ENCODE measurements at places on chromosomes 5 and 9.

GRCh38 chr5:163953901-163954300 is 448.5 kb downstream of the MAT2B start:
- ATAC-seq = no peak

- ATAC-seq = no peak
Measured at GRCh38 chr9:126631254-126631653, 17.5 kb downstream of the LMX1B start.

DNA sequence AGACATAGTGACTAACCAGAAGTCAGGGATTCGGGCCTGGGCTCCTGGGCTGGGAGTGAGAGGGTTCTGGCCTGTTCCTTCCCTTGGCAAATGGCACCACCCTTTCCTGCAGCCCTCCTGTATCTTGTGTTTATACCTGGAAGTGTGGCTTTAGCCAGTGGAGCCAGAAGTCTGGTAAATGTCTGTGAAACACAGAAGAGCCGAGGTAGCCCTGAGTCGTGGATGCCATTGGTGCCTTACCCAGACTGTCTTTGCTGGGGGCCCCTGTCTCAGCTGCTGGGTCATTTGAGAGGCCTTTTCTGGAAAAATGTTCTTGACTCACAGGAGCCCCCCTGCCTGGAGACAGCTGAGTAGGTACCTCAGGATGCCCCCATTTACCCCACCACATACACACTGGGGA is 95.7 kb upstream of the BASP1 start:
- no peak for ATAC-seq

DNA sequence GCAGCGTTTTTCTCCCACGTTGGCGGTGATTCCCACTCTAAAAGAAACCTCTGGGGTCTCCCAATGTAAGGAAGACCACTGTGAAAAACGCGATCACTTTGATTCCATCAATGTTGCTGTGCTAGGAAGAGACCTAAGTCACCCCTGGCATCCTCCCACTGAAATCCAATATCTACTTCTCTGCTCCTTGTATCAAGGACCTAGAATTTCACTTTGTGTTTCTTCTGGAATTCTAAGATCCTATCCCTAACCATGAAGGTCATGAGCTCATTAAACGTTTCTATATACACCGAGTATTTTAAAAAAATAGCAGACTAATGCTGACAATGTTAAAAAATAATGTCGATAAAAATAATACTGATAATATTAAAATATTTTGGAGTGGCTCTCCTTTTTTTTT is 118.8 kb upstream of the MYO10 start:
- no peak for ATAC-seq

GRCh38 chr9:130194378-130194932 is 22.3 kb downstream of the NCS1 start:
- ATAC-seq = no peak

DNA sequence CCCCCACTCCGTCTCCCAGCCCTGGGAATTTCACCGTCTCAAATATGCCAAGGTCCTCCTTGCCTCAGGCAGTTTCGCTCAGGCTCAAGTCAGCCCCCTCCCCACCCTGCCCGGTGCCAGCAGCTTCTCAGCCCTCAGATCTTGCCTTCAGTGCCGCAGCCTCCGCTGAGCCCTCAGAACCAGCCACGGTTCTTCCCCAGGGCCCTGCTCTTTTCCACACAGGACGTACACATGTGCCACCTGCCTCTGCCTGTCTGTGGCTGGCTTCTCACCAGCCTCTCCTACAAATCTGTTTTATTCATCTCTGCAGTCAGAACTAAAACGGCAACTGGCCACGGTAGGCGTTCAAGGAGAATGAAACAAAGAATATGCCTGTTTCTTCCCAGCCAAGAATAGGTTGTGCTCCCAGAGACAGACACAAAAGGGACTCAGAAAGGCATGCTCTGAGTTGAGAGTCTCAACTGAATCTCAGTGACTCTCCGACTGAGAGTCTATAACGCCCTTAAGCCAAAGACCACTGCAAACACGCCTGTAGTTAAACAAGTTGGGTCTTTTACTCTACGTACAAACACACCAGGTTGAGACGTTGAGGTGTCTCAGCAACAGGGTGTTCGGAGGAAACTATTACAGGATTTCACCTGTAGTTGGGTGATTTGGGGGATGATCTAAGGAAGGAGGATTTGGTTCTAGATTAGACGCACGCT is 10.6 kb upstream of the GRIN1 start:
- ATAC-seq = no peak

DNA sequence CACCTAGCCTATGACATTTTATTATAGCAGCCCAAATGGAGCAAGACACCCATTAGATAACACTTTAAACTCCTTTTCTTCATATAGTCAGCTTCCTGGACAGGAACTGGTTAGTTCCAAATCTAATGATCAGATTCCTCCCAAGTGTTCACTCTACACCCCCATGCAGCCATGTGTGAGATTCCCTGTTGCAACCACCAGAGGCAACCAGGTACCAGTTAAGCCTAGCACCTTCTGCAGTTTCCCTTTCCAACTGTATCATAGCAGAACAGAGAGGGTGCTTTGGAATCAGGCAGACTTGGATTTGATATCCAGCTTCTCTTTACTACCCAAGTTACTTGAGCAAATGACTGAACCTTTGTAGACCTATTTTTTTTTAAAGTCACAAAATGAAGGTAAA is 296.6 kb upstream of the PCSK5 start:
- no peak for ATAC-seq

DNA sequence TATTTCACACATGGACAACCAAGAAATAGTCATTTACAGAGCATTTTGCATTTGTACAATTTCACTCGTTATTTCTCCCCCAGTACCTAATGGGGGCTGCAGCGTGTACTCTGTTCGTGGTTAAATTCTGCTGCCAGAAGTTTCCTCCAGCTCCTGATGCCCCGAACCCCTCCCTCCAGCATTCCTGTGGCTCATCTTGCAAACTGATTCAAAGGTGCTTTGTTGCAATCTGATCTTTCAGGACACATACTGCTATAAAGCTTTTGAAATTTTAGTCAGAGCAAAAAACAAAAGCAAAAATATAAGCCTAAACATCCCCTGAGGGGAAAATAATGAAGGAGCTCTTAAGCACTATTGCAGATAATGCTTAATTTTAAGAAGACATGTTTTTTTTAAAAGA is 27.7 kb downstream of the UBLCP1 start:
- no peak for ATAC-seq

- no peak for ATAC-seq
Measured at GRCh38 chr9:22682961-22683699, 236.5 kb downstream of the DMRTA1 start.

- no peak for ATAC-seq
Measured at GRCh38 chr5:82735160-82735789, 341.9 kb downstream of the TMEM167A start.

GRCh38 chr5:113100981-113101380 is 124.4 kb downstream of the DCP2 start:
- no peak for ATAC-seq

- ATAC-seq = peak; percentile 91
Measured at GRCh38 chr5:123511648-123512605, at the start of gene CSNK1G3. CSNK1G3 (plus strand) TSS chr5:123512177; CDS start chr5:123545664, 33,487 bp downstream.

DNA sequence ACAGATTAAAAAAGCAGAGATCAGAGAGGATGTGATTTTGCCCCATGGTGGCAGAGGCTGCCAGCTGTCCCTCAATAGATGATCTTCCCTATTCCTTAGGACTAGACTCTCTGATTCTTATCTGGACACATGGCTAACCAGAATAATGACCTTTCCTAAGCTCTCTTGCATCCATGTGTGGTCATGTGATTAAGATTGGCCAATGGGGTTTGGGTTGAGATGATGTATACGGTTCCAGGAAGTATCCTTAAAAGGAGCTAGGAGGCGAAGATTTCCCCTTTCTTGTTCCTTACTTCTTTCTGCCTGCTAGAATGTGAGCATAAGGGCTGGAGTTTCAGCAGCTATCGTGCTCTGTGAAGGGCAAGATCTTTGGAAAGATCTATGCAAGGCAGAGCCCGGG is 39.8 kb downstream of the FOXI1 start:
- ATAC-seq = no peak

DNA sequence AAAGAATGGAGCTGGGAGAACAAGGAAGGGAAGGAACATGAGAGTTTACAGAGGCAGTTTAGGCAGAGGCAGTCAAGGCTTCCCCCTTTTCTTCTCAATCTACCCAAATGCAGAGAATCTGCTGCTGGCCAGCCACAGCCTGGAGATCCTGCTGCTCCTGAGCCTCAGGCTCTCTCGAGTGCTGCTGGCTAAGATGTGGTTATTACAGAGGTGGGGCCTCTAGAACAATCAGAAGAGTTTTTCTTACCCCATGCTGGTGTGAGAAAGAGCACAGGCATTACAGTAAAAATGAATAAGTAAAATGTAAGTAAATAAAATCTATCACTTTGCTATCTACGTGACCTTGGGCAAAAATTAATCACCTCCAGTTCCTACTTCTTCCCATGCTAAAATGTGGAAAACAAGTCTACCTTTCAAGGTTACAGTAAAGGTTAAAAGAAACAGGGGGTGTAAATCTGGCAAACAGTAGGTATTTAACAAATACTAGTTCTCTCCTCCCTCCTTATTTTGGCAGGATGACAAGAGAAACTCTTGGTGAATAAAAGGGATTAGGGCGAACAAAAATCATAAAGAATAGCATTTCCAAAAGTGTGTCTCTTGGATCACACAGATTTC is 31.1 kb downstream of the FBXW11 start:
- no peak for ATAC-seq

DNA sequence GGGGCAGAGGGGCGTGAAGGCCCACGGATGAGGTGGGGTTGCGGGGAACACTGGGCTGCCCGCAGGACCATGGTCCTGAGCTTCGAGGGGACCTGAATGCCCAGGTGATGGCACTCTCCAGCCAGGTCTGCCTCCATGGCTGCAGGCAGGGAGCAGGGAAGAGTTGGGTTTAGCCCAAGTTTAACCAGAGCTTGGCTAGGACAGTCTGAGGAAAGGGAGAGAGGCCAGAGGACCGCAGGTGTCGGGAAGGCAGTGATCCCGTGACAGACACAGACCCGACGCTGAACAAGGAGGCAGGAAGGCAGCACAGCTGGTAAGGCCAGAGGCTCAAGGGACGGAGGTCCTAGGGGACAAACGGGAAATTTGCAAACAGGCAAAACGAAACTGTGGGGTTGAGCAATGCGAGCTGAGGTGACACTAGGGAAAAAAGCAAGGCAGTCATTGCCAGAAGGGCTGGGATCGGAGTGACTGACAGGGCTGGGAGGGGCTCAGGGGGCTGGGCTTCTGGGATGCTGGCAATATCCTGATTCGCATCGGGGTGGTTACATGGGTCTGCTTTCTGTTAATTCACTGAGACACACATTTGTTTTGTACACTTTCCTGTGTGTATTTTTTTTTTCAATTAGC is 25.0 kb downstream of the ARPC5L start:
- ATAC-seq = no peak

DNA sequence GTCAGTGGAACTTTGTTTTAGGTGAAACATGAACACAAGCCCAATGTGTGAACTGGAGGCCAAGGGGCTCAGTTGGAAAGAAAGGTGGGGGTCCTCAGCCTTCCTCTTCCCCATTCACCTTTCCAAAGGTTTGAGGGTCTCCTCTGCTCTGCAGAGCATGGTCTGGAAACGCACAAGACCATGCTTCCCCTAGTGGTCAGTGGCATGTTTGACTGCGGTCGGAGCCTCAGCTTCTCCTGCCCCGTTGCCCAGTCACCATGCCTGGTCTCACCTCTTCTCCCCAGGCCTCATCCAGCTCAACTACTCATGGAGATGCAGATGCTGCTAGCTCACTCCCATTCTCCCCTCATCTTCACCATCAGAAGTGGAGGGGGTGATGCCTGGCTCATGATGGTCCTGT is 340.3 kb downstream of the GADD45G start:
- no peak for ATAC-seq

GRCh38 chr5:105632043-105632442 is 2038.7 kb downstream of the EFNA5 start:
- no peak for ATAC-seq

DNA sequence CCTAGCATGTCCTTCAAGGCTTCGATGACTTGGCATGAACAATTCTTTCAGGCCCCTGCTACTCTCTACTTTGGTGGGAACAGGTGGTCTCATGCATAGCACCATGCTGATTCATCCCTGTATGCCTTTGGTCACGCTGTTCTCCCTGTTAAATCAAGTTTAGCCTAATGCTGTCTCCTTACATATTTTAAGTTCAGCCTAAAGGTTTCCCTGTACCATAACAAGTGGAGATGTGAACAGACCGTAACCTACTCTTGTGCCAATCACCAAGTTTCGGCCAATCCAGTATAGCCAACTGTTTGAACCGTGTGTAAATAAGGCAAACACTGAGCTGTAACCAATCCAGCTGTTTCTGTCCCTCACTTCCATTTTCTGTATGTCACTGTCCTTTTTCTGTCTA is 8.0 kb downstream of the GAS1 start:
- ATAC-seq = no peak

GRCh38 chr5:123598028-123598689 is 86.2 kb downstream of the CSNK1G3 start:
- peak; percentile 46 for ATAC-seq

DNA sequence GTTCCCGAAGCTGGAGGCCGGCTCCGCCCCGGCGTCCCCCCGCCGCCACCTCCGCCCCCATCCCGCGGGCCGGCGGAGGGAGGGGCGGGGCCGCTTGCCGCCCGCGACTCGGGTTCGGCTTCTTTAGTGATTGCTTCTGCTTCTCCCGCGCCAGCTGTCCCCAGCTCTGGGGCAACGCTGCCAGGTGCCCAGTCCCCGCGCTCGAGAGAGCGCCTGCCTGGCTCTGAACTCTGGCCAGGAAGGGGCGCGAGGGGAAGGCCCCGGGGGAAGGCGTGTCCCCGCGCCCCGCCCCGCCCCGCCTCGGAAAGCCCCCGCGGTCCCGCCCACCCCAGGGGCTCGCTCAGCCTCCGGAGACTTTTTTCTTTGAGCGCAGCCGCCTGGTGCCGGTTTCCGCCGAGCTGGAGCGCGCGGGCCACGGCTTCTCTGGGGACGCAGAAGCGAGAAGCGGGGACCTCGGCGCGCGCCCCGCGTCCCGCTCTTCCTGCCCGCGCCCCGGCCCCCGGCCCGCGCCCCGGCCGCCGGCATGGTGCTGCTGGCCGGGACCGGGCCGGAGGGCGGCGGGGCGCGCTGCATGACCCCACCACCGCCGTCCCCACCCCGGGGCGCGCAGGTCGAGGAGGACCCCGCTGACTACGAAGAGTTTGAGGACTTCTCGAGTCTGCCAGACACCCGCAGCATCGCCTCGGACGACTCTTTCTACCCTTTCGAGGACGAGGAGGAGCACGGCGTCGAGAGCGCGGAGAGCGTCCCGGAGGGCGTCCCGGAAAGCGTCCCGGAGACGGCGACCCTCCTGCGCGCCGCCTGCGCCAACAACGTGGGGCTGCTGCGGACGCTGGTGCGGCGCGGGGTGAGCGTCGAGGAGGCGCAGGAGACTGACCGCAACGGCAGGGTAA is at the start of gene ANKRD33B:
Gene ANKRD33B, plus strand, starts transcription at position 126 of the 893 bp plus-strand sequence. Its CDS starts 398 bp downstream, at position 524.
- peak; percentile 80 for ATAC-seq

- ATAC-seq = no peak
Measured at GRCh38 chr5:5626412-5626811, 203.9 kb downstream of the ICE1 start.
